ENCODE measurements at places on chromosomes 13 and 19. TPM values are rescaled to one million over a fixed set of nuclear protein-coding genes. Genes with fewer than 3 reads are reported as not detected.

DNA sequence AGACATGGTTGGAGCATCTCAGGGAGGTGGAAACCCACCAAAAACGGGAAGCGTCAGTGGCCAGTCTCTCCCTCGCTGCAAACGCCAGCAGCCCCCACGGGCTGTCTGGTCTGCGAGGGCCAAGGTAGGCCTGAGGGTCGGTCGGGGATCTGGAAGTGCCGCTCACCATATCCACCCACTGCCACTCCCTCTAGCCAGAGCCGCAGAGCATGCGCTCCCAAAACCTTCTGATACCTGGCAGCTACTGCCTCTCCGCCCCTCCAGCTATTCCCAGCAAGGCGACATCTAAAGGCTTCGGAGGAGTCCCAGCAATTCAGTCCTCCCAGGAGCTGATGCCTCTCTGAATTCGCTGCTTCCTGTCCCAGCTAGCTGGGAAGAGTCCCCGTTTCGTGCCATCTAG is 4.4 kb upstream of the FKRP start:
- no peak for DNase-seq

- DNase-seq, result no peak
Observed at GRCh38 chr13:78087966-78088678, 169.5 kb upstream of the EDNRB start.

DNA sequence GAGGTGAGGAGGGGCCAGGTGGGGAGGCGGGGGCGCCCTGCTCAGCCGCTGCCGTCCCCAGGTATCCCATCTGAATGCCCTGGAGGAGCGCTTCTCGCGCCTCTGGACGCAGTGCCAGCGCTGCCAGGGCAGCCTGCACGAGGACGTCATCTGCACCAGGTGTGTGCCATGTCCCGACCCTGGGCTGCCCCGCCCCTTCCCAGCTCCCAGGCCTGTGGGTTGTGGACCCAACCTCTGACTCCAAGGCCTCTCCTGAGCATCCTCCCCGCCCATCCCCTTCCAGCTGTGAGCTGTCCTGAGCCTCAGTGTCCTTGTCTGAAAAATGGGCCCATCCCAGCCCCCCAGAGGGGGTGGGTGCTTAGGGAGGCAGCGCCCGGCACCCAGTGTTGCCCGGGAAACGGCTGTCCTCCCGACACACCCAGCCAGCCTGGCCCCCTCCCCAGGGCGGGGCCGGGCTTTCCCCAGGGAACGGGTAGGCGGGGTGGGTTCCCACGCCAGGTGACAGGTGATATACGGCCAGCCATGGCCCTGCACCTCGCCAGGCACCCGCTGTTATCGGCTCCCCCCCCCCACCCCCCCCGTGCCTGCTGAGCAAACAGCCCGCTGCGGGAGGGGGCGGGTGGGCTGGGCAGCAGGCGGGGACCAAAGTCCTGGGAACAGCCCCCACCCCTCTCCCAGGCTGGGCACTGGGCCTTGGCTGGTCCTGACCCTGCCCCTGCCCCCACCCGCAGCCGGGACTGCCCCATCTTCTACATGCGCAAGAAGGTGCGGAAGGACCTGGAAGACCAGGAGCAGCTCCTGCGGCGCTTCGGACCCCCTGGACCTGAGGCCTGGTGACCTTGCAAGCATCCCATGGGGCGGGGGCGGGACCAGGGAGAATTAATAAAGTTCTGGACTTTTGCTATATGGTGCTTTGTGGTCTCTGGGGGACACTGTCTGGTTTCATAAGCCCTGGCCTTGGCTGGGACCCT is 1.3 kb upstream of the SPIB start:
- DNase-seq, result no peak

DNA sequence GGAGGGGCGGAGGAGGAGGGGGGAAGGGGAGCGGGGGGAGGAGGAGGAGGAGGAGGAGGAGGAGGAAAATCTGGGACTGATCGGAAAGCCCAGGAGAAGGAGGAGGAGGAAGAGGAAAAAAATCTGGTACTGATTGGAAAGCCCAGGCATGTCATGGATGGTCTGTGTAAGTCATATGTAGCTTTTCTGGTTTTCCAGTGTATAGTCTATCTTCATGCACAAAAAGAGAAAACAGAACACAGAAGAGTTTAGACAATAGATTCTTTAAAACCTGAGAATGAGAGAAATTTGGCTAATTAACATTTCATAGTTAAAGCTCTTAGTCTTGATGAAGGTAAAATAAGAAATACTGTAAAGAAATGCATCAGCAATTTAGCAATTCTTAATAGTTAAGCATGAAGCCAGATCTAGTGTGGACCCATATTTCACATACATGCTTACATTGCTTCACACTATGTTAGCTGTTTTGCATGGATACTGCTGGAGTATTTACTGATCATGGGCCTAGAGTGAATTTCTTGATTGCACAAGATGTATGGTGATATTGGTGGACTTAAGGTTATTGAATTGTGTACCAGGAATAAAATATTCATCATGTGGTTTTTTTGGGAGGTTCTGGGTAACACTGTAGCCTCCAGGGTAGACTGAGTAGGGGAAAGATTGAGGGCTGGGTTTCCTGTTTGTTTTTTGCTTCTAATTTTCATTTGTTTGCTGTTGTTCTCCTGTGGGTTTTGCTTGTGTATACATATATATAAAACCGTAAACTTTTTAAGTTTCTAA is 41.4 kb downstream of the SUCLA2 start:
- DNase-seq, result no peak

DNA sequence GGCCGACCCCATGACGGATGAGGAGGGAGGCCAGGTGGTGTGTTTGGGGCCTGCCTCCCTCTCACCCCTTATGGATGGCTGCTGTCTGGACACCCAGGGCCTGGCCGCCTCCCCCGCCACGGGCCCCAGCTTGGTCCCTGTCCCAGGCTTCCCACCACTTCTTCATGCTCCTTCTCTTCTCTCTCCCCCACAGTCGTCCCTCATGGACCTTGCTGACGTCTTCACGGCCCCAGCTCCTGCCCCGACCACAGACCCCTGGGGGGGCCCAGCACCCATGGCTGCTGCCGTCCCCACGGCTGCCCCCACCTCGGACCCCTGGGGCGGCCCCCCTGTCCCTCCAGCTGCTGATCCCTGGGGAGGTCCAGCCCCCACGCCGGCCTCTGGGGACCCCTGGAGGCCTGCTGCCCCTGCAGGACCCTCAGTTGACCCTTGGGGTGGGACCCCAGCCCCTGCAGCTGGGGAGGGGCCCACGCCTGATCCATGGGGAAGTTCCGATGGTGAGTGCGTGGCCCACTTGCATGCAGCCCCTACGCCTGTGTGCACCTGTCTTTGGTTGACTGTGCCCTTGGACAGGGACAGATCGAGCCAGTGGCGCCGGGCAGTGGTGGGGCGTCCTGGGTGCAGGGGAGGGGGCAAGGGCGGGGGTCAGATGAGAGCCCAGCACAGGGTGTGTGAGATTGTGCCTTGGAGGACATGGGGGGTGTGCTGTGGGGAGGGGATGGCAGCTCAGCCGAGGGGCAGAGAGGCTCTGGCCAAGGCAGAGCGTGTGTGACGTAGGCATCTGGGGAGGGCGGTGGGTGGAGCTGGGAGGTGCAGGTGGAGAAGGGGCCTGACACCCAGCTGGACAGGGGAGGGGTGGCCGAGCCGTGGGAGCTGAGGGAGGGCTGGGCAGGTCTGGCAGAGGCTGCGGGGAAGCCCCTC is 16.8 kb downstream of the EPN1 start:
- no peak for DNase-seq

DNA sequence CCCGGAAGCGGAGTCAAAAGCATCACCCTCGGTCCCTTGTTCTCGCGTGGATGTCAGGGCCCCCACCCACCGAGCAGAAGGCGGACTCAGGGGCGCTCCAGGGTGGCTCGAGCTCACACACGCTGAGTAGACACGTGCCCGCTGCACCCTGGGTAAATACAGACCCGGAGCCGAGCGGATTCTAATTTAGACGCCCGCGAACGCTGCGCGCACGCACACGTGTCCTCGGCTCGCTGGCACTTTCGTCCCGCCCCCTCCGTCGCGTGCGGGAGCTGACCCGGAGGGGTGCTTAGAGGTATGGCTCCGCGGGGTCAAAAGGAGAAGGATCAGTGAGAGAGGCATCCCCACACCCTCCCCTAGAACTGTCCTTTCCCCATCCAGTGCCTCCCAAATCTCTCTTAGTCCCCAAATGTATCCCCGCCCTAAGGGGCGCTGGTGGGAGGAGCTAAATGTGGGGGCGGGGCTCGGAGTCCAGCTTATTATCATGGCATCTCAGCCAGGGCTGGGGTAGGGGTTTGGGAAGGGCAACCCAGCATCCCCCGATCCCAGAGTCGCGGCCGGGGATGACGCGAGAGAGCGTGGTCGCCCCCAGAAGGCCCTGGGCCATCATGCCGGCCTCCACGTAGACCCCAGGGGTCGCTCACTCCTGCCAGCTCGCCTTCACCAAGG is 451 bp upstream of the ICAM5 start:
- DNase-seq, result no peak

GRCh38 chr13:95275322-95276036 is 25.8 kb downstream of the ABCC4 start:
- DNase-seq, result no peak

GRCh38 chr19:5403968-5404640 is 51.1 kb upstream of the ZNRF4 start:
- peak; percentile 60 for DNase-seq

DNA sequence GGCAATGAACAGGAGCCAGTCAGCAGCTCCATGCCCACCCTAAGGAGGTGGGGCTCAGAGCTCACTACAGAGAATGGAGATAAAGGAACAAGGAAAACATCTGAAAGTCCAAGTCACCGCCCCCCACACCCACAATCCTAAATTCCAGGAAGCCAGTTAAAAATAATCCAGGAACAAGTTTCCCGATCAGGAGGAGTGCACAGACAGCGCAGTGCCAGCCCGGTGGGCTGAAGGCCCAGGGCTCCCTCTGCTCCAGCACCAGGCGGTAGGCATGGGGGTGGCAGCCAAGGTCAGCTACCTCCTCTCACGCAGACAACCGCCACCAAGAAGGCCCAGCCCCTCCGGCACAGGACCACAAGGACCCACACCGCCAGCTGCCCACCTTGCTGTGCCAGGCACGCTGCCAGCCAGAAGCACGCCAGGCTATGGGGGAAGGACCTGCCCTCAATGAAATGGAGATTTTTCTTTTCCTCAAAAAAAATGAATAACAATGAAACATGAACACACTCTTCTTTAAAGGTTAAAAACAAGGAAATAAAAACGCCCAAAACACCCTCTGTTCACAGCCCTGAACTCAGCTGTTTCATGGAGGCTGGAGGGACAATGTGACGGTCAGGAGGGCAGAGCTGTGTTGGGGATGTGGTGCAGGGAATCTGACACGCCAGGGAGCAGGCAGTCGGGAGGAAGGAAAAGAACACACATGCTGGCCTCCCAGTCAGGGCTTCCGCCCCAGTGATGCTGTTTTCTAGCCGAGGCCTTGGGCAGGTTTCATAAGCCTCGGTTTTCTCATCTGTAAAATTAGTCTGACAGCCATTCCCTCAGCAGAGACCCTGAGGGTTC is 11.0 kb downstream of the STK24 start:
- peak; percentile 80 for DNase-seq

DNA sequence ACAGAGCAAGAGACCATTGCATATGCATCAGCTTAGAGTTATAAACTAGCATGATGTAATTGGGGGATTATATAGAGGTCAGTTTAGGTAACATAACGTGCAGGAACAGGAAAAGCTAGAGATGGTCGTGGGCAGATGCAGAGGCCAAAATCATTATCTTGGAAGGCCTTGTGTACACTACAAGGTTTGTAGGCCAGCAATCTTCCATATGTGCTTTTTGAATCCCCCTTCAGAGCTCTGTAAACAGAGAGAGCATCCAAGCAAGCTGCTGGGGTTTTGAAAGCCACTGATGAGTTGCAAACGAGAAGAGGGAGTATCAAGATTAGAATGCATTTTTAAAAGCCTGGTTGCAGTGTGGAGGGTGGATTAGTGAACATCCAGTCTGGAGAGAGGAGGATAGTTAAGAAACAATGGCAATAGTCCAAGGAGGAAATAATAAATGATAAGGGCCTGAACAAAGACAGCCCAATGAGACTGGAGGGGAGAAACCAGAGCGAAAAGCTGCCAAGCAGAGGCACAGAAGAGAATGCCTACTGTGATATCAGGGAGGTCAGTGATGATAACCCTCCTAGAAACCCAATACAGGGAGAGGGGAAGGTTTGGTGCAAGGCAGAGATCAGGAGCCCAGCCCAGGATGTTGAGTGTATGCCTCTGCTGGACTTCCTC is 109.6 kb downstream of the ZAR1L start:
- DNase-seq, result peak; percentile 50

- DNase-seq, result no peak
Observed at GRCh38 chr19:2235381-2236063, 607 bp downstream of the PLEKHJ1 start.

DNA sequence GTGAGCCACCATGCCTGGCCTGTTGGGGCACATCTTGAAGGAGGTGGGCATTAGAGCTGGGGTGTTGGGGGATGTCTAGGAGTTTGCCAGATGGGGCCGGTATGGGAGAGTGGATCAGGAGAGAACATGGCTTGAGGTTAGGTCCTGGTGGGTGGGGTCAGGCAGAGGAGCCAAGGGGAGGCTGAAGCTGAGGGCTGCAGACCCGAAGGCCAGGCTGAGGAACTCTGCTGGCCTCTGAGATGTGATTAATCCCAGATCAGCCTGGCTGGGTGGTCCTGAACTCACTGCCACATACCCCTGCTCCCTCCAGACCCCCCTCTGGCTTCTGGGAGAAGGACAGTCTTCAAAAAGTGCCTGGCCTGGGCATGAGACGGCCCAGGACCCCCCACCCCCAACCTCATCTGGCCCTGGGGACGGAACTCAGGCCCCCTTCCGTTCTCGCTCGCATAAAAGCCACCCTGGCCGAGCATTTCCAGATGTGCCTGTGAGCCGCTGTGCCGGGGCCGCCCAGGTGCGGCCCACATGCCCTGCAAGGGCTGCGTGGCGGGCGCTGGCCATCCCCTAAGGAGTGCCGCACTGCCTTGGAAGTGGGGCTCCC is 2.7 kb downstream of the FSTL3 start:
- no peak for DNase-seq

GRCh38 chr13:94480672-94481145 is 1.2 kb upstream of the DCT start:
- no peak for DNase-seq

DNA sequence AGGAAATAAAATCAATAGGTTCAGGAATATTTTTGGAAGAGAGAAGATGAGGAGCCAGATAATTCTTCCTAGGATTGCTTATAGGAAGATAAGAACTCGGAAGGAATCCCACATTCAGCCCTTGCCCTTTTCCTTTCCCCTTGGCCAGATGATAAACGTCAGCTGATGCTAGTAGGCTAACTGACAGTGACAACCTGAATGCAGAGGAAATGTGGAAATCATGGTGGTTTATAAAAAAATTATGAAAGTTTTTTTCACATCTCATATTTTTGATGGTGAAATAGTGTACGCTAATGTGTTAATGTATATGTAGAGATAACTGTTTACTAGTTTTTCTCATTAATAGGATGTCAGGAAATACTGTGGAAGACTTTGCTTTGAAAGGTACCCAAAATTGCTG is 56.9 kb downstream of the EDNRB start:
- no peak for DNase-seq

- DNase-seq, result no peak
Observed at GRCh38 chr19:41694831-41695635, 7.0 kb upstream of the CEACAM7 start.

- no peak for DNase-seq
Observed at GRCh38 chr19:47036097-47036651, 12.2 kb downstream of the TMEM160 start.

- DNase-seq, result no peak
Observed at GRCh38 chr19:29267701-29268100, 54.8 kb upstream of the UQCRFS1 start.

The CNN1 gene
- total RNA-seq, result not detected

The SYT5 gene
- 0.42 TPM for total RNA-seq

The CHMP2A gene
- total RNA-seq, result 96.8 TPM

The ABCC4 gene
- 14.7 TPM for total RNA-seq

The SLC10A2 gene
- total RNA-seq, result not detected

The PNMA8A gene
- total RNA-seq, result 0.16 TPM

The KIRREL2 gene
- total RNA-seq, result not detected

All from endothelial cell of umbilical vein (primary cell).